ENCODE measurements at places on chromosomes 7 and 10.
A peak's percentile ranks its signal among the peaks of the same experiment; 100 is the strongest.

DNA sequence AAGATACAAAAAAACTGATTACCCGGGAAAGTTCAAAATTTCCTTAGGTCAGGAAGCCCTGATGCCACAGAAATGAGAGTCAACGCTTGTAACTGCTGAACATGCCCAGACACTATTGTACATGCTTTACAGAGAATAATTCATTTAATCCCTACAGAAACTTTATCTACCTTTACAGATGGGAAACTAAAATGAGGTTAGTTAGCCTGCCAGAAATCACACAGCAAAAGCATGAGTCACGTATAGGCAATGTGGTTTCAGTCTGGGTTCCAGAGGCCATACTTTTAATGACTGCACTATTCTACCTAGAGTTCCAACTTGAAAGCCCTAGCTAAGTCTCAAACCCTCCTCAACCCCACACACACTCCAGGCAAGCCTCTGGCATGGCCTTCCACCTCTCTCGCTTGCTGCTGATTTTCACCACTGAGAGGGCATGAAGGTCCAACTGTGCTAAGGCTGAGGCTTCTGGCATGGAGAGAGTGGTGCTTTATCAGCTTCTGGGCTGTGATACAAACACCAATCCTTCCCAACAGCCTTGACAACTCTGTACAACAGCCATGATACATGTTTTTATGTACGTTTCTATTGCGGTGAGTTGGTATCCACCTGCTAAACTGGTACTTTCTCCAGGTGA, 1011.2 kb upstream of the GHITM start:
- no peak for DNase-seq

DNA sequence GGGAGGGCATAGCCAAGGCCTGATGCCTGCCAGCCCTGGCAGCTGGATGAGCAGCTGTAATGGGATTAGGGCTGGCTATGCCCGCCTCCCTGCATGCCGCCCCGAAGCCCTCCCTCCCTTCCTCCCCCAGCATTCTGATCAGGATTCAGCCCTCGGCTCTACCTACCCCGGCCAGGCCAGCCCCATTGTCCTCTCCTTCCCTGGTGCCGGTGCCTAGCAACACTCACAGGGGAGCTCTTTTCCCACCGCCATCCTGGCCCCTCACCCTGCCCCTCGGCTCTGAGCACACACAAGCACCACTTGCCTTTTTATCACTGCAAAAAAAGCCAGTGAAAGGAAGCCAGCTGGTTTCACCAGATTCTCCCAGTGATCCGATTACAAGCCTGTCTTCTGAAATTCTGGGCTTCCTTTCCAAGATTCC, 9.0 kb upstream of the ADCYAP1R1 start:
- peak; percentile 33 for DNase-seq

GRCh38 chr10:29932991-29933390, 126.4 kb downstream of the JCAD start:
- DNase-seq: no peak

DNA sequence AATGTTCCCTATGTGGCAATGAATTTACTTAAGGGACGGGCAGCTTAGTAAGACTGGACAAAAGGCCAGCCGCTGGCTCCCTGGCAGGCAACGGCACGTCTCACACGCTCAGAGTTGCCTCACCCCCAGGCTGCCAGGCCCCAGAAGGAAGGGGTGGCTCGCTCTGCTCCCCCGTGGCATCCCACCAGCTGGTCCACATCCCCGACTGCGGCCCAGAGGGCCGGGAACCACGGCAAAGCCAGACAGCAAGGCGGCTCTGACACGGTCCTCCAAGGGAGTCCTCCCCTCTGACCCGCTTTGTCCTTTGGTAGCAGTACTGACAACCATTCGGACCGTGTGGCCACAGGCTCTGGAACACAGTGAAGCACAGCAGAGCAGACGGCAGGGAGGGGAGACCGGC, 34.1 kb downstream of the NUDT1 start:
- DNase-seq: no peak

- DNase-seq: no peak
These were observed 265.1 kb downstream of the ZEB1 start for GRCh38 chr10:31584098-31584631.

GRCh38 chr7:75663302-75663907, 75.3 kb downstream of the HIP1 start:
- no peak for DNase-seq

DNA sequence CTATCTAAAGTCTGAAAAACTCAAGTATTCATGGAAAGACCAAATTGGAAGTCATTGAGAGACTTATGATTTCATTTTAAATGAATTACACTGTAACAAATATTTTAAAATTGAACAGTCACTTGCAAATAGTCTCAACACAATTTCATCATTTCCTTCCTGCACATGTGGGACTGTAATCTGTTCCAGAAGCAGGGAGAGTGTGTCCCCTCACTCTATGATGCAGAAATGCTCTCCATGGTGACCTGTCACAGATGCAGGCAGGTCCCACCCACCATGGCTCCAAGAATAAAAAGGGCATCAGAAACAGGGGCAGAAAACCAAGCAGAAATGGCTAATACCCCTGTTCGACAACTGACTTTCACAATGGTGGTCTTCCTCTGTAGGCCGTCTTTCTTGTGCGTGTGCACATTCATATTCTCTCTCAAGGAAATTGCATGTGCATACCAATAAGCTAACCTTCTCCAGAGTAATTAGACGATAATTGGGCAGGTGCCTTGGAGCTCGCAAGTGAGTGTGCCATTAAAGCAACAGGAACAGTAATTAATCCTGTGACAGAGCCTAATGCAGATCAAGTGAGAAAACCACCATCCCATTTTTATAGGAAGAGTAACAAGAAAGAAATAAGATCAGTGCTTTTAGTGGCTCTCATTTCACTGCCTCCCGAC, 170.9 kb downstream of the ZMYND11 start:
- no peak for DNase-seq

DNA sequence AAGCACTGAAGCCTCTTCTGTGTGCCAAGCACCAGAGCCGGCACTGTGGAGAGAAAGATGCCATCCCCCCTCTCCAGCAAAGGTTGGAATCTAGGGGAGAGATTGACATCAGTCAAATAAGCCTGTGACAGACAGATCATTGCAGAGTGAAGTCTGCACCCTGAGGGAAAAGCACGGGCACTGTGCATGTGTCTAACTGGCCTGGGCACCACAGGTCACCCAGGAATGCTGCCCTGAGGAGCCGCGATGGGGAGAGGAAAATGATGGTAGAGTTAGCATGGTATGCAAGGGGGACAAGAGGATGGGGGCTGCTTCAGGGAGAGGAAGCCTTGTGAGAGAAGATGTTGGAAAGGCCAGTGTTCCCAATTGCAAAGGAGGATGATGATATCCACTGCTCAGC, 261.0 kb downstream of the GRID1 start:
- DNase-seq: no peak
